ENCODE measurements at places on chromosomes 1 and 21.

DNA sequence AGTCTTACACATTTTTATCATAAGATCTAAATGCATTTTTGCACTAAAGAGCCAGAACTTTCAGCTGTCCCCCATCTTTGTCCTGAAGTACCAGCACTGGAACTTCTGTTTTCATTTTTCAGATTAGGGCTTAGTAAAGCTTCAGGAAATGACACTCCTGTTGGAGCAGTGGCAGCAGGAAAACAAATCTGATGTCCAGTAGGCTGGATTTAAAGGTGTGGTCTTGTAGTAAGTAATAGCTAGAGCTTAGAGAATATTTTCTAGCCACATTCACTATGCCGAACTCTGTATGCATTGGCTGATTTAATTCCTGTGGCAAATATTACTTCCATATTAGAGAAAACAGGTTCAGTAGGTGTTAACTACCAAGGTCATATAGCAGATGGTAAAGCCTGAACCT lies 103.6 kb downstream of the PTBP2 start:
- no peak for DNase-seq

- DNase-seq, result no peak
Observed at GRCh38 chr1:109105881-109106280, 8.0 kb upstream of the ELAPOR1 start.

DNA sequence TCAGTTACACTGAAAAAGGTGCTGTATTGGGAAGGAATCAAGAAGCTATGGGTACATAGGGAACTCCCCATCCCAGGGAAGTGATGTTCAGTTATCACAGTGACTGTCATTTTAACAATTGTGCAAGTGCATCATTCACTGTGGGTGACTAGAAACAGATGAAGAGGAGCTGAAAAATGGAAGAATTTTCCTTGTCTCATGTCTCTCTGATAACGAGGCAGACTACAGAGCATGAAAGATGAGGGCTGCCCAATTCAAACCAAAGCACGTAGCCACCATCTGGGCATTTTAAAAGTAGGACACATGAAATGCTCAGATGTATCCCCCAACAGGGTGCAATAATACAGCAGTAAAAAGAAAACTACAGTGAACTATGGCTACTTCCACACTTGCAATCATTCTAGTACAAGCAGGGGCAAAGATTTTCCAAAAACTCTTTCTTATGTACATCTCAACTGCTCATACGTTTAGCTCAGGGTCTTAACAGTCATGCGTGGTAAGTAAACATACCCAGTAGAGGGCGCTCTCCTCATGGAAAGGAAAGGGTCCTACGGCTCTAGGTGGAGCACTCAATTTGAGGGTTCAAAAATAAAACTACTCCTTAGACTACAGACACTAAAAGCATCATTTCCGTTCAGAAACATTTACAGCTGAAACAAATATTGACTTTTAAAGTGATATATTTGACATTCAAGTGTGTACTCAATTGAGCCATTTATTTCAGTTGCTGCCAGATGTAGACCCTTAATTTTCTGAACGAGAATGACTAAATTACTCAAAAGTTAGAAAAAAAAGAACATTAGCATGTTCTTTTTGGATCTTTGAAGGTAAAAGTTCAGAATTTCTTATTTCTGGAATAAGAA lies 143.2 kb downstream of the KCTD3 start:
- DNase-seq, result peak; percentile 62

GRCh38 chr1:243416495-243416894 lies 160.7 kb downstream of the SDCCAG8 start:
- no peak for DNase-seq
